ENCODE measurements at places on chromosomes 4 and X.
A peak's percentile ranks its signal among the peaks of the same experiment; 100 is the strongest.

DNA sequence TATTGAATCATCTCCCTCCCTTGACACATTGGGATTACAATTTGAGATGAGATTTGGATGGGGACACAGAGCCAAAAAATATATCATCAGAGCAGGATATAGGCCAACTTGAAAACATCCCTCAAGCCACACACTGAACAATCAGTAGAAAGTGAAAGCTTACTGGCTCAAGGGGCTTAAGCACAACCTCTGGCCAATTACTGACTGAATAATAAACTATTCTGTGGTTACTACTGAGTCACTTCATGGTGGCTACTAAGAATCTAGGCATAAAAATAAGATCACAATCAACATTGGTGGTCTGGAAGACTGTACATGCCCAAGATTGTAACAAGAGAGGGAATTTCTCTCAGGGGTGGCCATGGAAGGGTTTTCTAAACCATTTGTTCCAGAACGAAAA, 27.4 kb upstream of the GPR174 start:
- DNase-seq: no peak

GRCh38 chr4:67549123-67549522, 3.8 kb upstream of the CENPC start:
- DNase-seq: no peak

DNA sequence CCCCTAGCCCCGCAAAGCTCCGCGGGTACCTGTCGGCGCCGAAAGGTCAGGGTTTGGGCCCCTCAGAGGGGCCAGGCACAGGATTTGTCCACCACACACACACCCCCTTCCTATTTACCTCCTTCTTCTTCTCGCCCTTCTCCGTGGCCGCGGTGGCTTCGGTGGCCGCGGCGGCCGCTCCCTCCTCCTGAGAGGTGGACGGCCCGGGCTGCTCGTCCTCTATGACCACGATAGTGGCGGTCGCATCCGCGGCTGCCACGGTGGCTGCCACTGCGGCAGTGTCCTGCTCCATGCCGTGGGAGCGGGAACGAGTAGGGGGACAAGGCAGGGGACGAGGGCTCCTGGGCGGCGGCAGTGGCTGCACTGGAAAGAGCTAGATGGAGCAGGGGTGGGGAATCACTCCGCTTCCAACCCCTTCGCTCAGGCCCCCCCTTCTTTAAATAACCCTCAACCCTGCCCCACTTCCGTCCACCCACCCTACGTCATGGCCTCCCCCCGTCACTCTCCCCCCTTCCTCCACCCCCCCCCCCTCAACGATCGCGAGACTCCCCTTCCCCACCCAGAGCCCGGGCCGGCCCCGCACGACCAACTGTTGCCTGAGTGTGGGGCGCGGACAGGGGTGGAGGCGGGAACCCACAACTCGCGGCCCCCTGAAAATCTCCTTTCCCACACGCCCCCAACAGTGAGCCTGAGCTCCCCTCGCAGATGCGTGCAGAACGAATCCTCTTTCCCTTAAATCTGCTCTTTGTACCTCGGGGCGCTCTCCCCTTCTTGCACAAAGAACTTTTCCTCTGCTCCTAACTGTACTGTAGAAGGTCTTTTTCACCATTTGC, at the start of gene SMARCA1:
TSS of gene SMARCA1 (minus strand) at position 412 of the 833 bp plus-strand sequence. CDS start at position 292, 120 bp downstream.
- no peak for DNase-seq

GRCh38 chrX:103215425-103215991, 600 bp downstream of the BEX4 start:
- DNase-seq: no peak

DNA sequence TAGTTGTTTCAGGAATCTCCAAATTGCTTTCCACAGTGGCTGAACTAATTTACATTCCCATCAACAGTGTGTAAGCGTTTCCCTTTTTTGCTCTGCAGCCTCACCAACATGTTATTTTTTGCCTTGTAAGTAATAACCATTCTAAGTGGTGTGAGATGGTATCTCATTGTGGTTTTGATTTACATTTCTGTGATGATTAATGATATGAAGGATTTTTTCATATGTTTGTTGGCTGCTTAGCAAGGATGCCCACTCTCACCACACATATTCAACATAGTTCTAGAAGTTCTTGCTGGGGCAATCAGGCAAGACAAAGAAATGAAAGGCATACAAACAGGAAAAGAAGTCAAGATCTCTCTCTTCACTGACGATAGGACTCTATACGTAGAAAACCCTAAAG, 472.4 kb downstream of the ZNF674 start:
- DNase-seq: no peak

- DNase-seq: no peak
These were observed 2384.1 kb downstream of the PCDH7 start for GRCh38 chr4:33104273-33104672.

DNA sequence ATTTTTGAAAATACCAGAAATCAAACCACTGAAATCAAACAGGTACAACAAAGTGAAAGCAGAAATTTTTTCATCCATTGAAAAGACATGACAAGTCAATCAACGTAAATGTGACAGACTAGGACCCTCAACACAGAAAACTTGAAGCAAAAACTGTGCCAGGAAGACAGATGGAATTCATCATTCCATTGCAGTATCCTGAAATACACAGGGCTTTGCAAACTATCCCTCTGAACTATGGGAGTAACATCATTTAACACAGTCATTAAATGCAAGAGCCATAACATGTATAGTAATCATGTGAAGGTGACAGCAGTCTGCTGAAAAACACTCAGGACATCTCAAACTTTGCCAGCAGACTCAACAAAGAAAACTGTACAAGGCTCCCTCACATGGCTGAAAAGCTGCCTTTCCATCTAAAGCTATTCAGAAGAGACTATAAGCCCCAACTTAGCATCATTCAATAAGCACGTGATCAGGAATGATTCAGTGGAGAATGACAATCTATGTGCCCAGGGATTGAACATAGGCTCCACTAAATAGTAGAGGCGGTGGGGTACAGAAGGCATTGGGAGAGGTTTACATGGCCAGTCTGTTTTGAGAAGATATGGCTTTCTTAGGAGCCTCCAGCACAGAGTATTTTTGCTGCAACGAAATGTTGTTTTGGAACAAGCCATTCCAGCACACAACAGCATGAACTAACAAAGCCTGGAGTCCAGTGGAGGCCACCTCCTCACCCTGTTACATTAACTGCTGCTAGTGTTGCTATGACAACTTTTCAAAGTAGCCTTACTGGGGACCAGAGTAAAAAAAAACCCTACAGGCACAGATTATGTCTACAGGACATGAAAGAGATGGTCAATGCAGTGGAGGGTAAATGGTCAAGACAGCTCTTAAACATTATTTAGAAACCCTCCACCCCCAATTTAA, 274.5 kb upstream of the NOCT start:
- DNase-seq: no peak

DNA sequence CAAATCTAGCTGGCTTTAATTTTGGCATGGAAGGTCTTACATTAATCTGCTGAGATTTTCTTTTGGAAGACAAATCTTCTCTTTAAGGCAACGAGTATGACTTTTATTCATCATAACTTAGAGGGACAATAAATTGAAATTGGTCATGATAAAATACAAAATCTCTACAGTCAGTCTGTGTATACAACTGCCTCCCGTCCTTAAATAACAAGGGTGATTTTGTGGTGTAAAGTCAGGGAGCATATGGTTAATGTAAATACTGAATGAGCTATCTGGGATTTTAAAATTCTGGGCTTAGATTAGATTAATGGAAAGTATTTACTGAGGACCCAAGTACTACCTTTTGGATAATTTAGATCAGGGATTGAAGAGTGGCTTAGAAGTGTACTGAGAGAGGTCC, 328.4 kb upstream of the HAND2 start:
- DNase-seq: no peak

DNA sequence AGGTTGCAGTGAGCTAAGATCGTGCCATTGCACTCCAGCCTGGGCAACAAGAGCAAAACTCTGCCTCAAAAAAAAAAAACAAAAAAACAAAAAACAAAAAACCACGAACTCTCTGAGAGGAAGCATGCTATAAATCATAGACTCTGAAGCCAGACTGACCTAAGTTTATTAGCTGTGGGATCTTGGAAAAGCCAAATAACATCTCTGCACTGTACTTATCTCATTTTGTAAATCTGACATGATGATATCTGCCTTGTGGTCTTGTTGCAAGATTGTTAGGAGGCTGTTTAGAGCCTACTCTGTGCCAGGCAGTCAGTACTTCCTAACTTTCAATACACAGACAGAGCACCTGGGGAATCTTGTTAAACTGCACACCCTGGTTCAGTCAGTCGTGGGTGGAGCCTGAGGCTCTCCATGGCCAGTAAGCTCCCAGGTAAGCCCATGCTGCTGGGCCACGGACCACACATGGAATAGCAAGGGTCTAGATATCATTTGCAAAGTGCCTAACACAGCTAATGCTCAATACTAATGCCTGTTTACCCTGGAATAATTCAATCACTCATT, 107.6 kb upstream of the SMIM10 start:
- DNase-seq: no peak

- DNase-seq: peak; percentile 4
These were observed 743 bp downstream of the ANTXR2 start for GRCh38 chr4:80072228-80072743.

DNA sequence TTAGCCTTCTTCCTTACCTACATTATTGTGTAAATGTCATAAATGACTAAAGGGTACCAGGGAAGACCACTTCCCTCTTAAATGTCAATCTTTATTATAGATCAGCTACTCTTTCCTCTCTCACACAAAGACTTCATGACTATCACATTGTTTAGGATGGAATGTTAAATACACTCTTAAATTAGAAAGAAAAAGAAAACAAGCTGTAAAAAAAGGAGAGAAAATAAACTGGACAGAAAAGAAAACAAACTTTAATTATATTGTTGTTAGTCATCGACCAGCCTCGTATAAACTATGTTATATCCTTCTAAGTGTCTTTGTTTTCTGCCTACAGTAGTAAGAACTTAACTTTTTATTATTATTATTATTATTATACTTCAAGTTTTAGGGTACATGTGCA, 666.4 kb upstream of the NR3C2 start:
- DNase-seq: no peak

GRCh38 chr4:110309675-110310074, 111.3 kb upstream of the ELOVL6 start:
- no peak for DNase-seq

GRCh38 chr4:156230176-156230575, 276.5 kb upstream of the CTSO start:
- no peak for DNase-seq

- DNase-seq: no peak
These were observed 120.5 kb downstream of the HS6ST2 start for GRCh38 chrX:132837967-132838366.

- no peak for DNase-seq
These were observed 173.1 kb upstream of the VCX3A start for GRCh38 chrX:6708041-6708440.
